ENCODE measurements at places on chromosomes 5 and 9. TPM values are rescaled to one million over a fixed set of nuclear protein-coding genes. Genes with fewer than 3 reads are reported as not detected.

The SH3RF2 gene
- 10.6 TPM for total RNA-seq

The NOXA1 gene
- 0.92 TPM for total RNA-seq

The CCL27 gene
- total RNA-seq = not detected

GRCh38 chr5:44885903-44886302 lies 77.2 kb downstream of the MRPS30 start:
- no peak for DNase-seq

- DNase-seq = no peak
Measured at GRCh38 chr5:141919218-141920119, 4.2 kb upstream of the DELE1 start.

GRCh38 chr5:8135742-8136141 lies 266.8 kb downstream of the MTRR start:
- no peak for DNase-seq

GRCh38 chr9:107491081-107492053 lies 1.8 kb upstream of the KLF4 start:
- DNase-seq = no peak

GRCh38 chr5:130992095-130992494 lies 173.0 kb downstream of the HINT1 start:
- no peak for DNase-seq

GRCh38 chr5:140560227-140560626 lies 3.0 kb upstream of the SRA1 start:
- DNase-seq = no peak

DNA sequence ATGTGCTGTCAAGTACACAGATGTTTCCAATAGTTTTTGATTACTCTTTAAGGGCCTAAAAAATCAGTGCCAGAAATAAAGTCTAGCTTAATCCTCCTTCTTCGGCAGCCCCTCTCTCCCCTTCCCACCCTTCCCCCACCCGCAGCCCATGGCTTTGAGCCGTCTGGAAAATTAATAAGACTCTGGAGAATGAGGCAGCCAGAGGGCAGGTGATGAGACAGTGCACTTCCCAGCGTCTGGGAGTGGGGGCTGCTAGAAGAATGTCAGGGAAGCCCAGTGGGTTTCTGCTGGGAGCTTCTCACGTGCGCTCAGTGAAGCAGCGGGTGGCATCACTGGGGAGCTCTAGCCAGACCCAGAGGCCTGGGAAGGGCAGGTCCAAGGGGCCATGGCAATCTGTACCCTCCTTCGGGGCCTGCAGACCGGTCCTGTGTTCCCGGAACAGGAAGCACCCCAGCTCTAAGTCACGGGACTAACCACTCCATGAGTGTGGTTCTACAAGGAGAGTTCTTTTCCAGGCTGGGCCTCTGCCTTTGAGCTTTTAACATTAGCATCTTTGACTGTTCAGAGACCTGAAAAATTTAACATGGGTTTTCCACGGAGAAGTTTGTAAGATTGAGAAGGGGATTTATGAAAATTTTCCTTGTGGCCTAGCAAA lies 164.8 kb upstream of the OTULINL start:
- no peak for DNase-seq

DNA sequence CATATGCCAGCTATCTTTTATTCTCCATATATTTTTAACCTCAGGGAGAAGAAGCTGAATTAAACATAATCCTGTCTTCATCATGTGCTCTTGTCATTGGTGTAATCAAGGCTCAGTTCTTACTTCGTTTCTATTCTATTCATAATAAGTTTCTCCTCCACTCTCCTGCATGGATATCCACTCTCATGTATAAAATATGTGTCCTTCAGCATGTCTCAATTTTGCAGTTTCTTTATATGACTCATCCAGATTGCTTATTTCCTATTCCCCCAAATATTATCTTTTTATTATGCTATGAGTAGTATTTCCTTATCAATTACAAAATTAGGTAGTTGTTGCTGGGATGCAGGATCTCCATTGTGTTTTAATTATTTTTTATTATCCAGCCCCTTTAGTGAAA lies 643.7 kb upstream of the ACO1 start:
- DNase-seq = no peak

DNA sequence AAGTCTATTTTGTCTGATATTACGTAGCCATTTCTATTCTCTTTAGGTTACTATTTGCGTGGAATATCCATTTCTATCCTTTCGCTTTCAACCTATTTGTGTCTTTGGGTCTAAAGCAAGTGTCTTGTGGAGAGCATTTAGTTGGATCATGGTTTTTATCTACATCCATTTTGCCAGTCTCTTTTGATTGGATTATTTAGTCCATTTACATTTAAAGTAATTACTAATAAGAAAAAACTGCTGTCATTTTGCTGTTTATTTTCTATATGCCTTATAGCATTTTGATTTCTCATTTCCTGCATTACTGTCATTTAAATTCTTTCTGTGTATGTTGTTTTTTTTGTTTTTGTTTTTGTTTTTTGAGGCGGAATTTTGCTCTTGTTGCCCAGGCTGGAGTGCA lies 26.0 kb upstream of the UBQLN1 start:
- no peak for DNase-seq

DNA sequence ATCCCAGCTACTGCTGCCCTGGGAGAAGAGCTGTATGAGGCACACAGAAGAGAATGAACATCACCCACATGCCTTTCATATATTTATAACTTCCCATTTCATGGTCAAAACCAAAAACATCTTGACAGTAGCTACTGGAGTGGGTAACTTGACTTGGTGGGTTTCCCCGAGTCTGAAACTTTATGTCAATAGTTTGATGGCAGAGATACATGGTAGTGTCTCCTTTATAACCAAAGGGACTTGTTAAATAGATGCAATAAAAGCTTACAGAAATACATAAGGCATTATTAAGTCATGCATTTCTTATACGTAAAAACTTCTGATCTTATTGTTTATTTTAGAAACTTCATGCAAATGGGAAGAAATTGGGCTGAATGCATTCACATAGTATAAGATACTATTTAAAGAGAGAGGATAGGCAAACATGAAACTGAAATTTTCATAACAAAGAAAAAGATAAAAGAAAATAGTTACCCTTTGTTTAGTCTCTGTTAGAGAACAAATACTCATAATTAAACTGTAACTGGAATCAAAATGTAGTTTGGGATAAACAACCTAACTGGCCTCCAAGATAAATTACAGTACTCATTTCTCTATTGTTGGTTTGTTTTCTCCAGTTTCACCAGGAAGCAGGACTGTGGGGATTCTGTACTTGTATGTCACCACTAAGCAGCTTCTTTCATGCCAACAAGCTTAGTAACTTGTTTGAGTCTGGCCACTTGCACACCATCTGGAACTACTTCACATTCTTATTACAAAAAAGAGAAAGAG lies 459.3 kb upstream of the MEF2C start:
- DNase-seq = no peak

Measured in NCI-H460 (cell line).